ENCODE measurements at places on chromosomes 2 and 18.

GRCh38 chr2:106020821-106021661 lies 173.1 kb downstream of the UXS1 start:
- DNase-seq = no peak

- DNase-seq = no peak
Measured at GRCh38 chr2:168156661-168157060, 90.7 kb downstream of the STK39 start.

- DNase-seq = no peak
Measured at GRCh38 chr2:106044021-106044420, 150.1 kb downstream of the UXS1 start.

GRCh38 chr2:71683666-71684065 lies 230.3 kb downstream of the DYSF start:
- DNase-seq = no peak

- no peak for DNase-seq
Measured at GRCh38 chr2:24576146-24576545, 85.1 kb downstream of the NCOA1 start.

DNA sequence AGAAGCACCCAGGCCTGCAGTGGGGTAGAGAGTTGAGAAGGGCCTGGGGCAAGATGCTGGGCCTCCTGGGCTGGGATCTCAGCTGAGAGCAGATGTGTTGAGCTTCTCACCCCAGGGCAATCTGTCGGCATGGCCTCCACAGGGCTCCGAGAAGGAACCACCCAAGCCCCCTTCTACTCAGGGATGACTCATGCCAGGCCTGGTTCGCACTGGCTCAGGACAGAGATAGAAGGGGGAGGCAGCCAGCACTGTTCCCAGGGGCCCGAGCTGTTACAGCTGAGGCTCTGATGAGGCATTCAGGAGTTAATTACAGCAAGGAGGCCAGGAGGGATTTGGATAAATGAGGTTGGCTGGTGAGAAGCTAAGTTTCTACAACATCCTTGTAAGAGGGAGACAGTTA lies 62.5 kb downstream of the CENPO start:
- no peak for DNase-seq

DNA sequence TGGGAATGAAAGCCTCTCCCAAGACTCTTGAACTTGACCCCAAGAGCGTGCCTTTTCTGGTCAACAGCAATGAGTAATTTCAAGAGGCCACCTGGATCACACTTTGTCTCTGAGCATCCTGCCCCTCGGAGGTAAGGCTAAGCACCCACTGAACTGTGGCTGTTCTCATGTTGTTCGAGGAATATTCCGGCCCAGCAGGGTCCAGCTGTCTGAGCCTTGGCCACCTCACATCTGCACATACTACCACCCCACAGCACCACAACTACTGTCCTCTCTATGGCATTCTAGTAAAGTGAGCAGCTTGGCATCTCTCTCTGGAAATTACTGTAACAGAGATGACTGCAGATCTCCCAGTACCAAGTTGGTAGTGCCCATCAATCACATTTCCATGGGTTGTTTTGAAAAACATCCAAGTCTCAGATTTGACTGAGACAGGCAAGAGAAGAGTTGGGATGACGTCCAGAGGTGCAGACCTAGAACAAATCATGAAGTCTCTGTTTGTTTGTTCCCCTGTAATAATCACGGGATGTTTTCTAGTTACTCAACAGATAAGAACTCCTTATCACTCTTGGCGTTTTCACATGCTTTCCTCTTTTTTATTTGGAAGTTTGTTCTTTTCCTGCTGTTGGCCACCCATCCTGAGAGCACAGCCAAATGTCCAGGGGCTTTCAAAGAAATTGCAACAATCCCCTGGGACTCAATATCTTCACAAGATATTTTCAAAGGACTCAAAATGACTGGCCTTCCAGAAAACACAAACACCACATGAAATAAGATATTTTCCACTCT lies 336.0 kb upstream of the TNP1 start:
- DNase-seq = no peak

DNA sequence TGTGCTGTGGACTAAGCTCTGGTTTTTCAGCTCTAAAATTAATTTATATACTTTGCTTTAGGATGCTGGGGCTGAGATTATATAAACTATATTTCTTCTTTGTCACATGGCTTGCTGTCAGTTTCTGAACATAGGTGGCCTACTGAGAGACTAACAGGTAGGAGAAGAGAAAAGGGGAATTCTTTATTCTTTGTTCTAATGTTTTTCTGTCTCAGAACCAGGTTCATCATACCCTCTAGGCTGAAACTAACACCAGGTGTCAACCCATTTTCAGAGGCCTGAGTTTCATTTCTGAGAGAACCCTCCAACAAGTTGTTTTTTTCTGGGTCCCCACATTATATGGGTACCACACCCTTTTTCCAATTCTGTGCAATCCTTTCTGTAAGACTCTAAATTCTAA lies 843.6 kb downstream of the TRIB2 start:
- no peak for DNase-seq

- peak; percentile 28 for DNase-seq
Measured at GRCh38 chr2:122980671-122981070, 1044.4 kb upstream of the CNTNAP5 start.

- DNase-seq = peak; percentile 9
Measured at GRCh38 chr2:148552675-148553331, 91.7 kb upstream of the EPC2 start.

DNA sequence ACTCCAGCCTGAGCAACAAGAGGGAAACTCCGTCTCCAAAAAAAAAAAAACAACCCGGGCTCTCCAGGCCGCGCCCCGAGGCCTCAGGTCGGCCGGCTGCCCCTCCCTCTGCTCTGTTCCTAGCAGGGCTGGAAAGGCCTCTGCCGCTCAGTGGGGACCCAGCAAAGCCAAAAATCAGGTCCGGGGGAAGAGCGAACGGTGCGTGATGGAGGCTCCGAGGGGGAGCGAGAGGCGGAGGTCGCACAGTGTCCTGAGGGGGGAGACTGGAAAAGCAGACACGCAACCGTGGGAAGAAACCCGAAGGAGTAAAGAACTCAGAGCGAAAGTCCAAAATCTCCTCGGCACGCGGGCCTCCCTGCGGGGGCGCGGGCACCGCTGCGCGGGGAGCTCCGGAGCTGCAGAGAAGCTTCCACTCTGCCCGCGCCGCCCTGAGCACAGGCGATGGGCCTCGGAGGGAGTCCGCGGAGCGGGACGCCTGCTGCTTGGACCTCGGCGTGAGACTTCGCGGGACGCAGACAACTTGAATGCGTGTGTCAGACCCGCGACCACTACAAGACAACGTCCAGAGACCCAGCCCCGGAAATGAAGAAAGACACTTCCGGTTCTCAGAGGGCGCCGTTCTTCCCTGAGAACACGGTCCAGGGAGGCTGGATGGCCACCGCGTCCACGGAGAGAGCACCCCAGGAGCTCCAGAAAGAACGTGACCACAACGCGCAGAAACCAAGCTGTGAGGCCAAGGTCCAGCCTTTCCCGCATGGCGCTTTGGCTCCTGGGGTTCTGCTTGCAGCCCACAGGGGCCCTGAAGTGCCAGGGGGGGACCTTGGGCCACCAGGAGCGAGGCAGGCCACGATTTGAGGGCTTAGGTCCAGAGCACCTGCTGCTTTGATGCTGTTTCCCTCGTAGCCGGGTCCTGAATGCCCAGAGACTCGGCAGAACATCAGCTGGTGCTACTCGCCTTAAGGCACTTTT lies 219.8 kb downstream of the DPP10 start:
- DNase-seq = no peak

GRCh38 chr18:58793361-58793760 lies 71.3 kb upstream of the ZNF532 start:
- DNase-seq = peak; percentile 36

GRCh38 chr2:209960676-209961630 lies 41.5 kb upstream of the RPE start:
- peak; percentile 45 for DNase-seq

GRCh38 chr18:61851940-61852451 lies 40.8 kb downstream of the RNF152 start:
- no peak for DNase-seq

- DNase-seq = no peak
Measured at GRCh38 chr2:47558768-47559684, 156.1 kb downstream of the MSH2 start.

DNA sequence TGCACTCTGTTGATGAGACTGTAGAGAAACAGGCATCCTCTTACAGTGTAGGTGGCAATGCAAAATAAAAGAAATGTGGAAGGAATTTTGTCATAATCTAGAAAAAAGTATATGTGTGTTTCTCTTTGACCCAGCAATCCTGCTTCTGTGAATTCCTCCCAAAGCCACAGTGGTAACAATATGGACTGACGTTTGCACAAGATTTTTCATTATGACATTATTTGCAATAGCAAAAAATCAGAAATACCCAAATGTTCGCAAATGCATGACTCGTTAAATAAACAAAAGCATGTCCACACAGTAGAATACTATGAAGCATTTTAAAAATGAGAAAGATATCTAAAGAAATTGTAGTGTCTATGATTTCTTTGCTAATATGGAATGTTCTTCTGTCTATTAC lies 255.2 kb upstream of the NRP2 start:
- no peak for DNase-seq
